ENCODE measurements at places on chromosomes 4 and X.
A peak's percentile ranks its signal among the peaks of the same experiment; 100 is the strongest.

- DNase-seq, result no peak
- H3K27ac ChIP-seq, result no peak overlapping the region
- H3K27me3 ChIP-seq, result no peaks in the 10 kb centered on the region
- H3K4me1 ChIP-seq, result no peaks in the 10 kb centered on the region
- H3K36me3 ChIP-seq, result no peaks in the 10 kb centered on the region
These were observed 47.1 kb downstream of the PCDH7 start for GRCh38 chr4:30767147-30767845.

DNA sequence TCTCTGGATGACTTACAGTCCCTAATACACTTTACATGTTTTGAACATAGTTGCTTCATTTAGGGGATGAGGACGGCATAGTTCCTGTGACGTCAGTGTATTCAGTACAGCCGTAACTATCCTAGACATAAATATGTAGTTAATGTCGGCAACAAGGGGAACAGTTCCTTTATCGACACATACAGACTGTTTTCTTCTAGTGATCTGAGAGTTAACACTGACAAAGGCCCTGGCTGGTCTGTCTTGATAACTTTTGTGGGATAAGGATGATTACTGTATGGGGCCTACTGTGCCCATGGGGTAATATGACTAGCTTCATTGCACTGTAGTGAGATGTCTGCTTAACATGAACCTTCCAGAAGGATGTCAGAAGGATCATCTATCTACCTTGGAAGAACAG is 131.2 kb downstream of the ZNF518B start:
- DNase-seq, result no peak
- H3K27me3 ChIP-seq, result no peaks in the 10 kb centered on the region
- H3K27ac ChIP-seq, result no peak overlapping the region
- H3K36me3 ChIP-seq, result no peaks in the 10 kb centered on the region

GRCh38 chr4:174592985-174593335 is 70.7 kb upstream of the HPGD start:
- H3K27me3 ChIP-seq, result no peaks in the 10 kb centered on the region
- peaks cover 15% of the 10 kb centered on the region for H3K4me1 ChIP-seq
- no peaks in the 10 kb centered on the region for H3K36me3 ChIP-seq
- no peak overlapping the region for H3K27ac ChIP-seq
- H3K4me3 ChIP-seq, result no peak overlapping the region

DNA sequence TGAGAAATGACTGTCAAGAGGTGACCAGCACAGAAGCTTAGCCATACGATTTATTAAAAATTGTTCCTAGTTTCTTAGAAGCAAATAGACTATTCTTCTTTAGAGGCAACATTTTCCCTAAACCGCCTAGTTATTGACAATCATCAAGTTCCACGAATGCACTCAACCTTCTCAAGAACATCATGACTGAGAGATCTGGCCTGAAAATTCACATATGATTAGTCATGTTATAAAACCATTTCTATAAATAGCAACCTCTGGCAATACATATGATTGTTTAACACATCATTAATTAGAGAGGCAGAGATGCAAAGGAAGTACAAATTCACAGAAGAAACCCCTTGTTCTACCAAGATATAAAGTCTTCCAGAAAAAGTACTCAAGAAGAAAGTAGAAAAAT is 6.7 kb downstream of the NUP62CL start:
- peaks cover 17% of the 10 kb centered on the region for H3K27me3 ChIP-seq
- no peaks in the 10 kb centered on the region for H3K4me1 ChIP-seq
- no peak for DNase-seq
- H3K4me3 ChIP-seq, result no peak overlapping the region
- H3K27ac ChIP-seq, result no peak overlapping the region

GRCh38 chrX:31280580-31280979 is 208.7 kb upstream of the FTHL17 start:
- H3K27me3 ChIP-seq, result peaks cover 55% of the 10 kb centered on the region
- H3K4me1 ChIP-seq, result no peaks in the 10 kb centered on the region
- H3K4me3 ChIP-seq, result no peak overlapping the region
- DNase-seq, result no peak
- no peak overlapping the region for H3K27ac ChIP-seq
- no peaks in the 10 kb centered on the region for H3K36me3 ChIP-seq

DNA sequence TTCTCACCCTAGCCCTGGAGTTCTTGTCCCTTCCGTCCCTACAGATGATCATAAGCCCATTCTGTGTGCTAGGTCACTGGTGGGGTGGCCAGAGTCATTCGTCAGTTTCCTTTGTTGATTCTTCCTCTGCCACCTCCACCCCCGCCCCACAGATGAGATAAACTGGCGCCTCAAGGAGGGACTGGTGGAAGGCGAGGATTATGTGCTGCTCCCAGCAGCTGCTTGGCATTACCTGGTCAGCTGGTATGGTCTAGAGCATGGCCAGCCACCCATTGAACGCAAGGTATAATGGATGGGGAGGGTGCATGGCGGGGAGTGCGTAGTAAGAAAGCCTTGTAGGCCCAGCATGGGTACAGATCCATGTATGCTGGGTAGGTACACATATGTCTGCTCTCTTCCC is 6.4 kb downstream of the USP11 start:
- no peak for DNase-seq
- peak overlapping the region; percentile 26 for H3K27ac ChIP-seq

GRCh38 chr4:158823461-158823873 is 54.6 kb downstream of the FNIP2 start:
- H3K4me1 ChIP-seq, result peaks cover 81% of the 10 kb centered on the region
- peaks cover 17% of the 10 kb centered on the region for H3K36me3 ChIP-seq
- no peaks in the 10 kb centered on the region for H3K27me3 ChIP-seq
- H3K4me3 ChIP-seq, result no peak overlapping the region

DNA sequence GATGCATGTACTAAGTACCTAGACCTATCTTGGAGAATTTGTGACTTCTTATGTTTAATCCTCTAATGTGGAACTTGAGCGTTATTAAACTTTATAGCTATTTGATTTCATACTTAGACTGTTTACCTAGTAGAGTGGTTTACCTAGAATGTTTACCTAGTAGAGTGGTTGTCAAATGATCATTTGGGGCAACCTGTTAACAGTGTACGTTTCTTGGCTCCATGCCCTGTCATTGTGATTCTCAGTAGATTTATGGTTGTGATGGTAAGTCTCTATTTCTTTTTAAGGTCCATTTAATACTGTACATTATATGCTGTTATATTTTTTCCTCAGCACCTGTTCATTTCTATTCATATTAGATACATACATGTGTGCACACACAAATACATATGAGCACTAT is 233.0 kb upstream of the MAD2L1 start:
- H3K4me3 ChIP-seq, result no peak overlapping the region
- H3K4me1 ChIP-seq, result no peaks in the 10 kb centered on the region
- no peaks in the 10 kb centered on the region for H3K36me3 ChIP-seq
- no peak for DNase-seq
- H3K27me3 ChIP-seq, result no peaks in the 10 kb centered on the region
- H3K27ac ChIP-seq, result no peak overlapping the region

- no peaks in the 10 kb centered on the region for H3K4me1 ChIP-seq
- DNase-seq, result no peak
- no peak overlapping the region for H3K27ac ChIP-seq
- no peaks in the 10 kb centered on the region for H3K27me3 ChIP-seq
- H3K4me3 ChIP-seq, result no peak overlapping the region
- no peaks in the 10 kb centered on the region for H3K36me3 ChIP-seq
These were observed 1500.0 kb downstream of the STIM2 start for GRCh38 chr4:28360681-28361080.

- H3K4me1 ChIP-seq, result no peaks in the 10 kb centered on the region
- no peak for DNase-seq
- H3K27ac ChIP-seq, result no peak overlapping the region
- no peaks in the 10 kb centered on the region for H3K36me3 ChIP-seq
These were observed 554.9 kb downstream of the KLHL4 start for GRCh38 chrX:88072339-88073030.

DNA sequence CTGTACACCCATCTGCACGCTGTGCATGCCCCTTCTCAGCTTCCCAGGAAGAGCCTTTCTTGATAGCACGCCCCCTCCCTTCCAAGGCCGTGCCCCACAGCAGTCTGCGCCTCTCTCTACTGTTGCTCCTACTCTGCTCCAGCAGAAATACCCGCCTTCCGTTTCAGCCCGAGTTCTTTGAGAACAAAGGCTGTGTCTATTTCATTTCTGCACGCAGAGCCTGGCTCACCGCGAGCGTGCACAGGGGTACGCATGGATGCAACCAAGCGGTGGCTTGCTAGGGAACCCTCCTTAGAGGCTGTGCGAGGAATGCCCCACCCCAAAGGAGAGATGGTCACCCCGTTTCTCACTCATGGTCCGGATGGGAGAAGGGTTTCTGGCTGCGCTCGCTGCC is 485 bp downstream of the AADAT start:
- H3K4me3 ChIP-seq, result peak overlapping the region; percentile 57
- H3K36me3 ChIP-seq, result no peaks in the 10 kb centered on the region
- no peak for DNase-seq
- H3K27me3 ChIP-seq, result peaks cover 49% of the 10 kb centered on the region
- H3K27ac ChIP-seq, result no peak overlapping the region

- no peak for DNase-seq
- no peaks in the 10 kb centered on the region for H3K27me3 ChIP-seq
- peaks cover 88% of the 10 kb centered on the region for H3K36me3 ChIP-seq
- H3K4me1 ChIP-seq, result peaks cover 13% of the 10 kb centered on the region
- H3K27ac ChIP-seq, result no peak overlapping the region
These were observed 27.4 kb downstream of the CENPU start for GRCh38 chr4:184706453-184706852.

DNA sequence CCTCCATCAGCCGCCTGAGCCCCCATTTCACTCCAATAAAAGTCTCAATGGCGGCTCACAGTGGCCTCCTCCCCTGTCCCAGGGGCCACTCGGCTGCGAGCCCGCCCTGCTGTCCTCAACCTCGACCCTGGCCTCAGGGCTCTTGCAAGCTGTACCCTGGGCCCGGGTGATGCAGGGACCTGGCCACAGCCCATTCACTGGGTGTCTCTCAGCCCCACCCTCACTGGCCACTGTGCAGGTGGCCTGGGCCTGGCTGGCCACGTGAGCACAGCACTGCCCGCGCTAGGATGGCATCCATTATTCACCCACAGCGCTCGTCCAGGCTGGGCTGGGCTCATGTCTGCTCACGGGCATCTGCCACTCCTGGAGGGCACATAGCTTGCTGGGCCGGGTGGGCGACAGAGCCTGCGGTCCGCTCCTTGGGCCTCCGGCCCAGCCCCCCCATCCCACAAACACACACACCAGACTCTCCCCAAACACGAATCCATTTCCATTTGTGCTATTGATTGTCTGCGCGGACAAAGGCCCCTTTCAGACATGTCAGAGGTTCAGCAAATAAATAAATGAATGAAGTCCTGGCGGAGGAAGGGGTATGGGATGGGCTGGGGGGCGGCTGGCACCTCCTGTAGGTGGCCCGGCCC is 16.5 kb upstream of the FGFR3 start:
- no peak for DNase-seq
- H3K4me3 ChIP-seq, result no peak overlapping the region
- H3K36me3 ChIP-seq, result no peaks in the 10 kb centered on the region

- H3K36me3 ChIP-seq, result no peaks in the 10 kb centered on the region
- no peak overlapping the region for H3K4me3 ChIP-seq
- no peak overlapping the region for H3K27ac ChIP-seq
These were observed 17.5 kb downstream of the MAGEA9 start for GRCh38 chrX:149799095-149799714.
